H4 (cell line): ENCODE measurements at places on chromosomes 7 and 10. TPM values are rescaled to one million over a fixed set of nuclear protein-coding genes. Genes with fewer than 3 reads are reported as not detected.

DNA sequence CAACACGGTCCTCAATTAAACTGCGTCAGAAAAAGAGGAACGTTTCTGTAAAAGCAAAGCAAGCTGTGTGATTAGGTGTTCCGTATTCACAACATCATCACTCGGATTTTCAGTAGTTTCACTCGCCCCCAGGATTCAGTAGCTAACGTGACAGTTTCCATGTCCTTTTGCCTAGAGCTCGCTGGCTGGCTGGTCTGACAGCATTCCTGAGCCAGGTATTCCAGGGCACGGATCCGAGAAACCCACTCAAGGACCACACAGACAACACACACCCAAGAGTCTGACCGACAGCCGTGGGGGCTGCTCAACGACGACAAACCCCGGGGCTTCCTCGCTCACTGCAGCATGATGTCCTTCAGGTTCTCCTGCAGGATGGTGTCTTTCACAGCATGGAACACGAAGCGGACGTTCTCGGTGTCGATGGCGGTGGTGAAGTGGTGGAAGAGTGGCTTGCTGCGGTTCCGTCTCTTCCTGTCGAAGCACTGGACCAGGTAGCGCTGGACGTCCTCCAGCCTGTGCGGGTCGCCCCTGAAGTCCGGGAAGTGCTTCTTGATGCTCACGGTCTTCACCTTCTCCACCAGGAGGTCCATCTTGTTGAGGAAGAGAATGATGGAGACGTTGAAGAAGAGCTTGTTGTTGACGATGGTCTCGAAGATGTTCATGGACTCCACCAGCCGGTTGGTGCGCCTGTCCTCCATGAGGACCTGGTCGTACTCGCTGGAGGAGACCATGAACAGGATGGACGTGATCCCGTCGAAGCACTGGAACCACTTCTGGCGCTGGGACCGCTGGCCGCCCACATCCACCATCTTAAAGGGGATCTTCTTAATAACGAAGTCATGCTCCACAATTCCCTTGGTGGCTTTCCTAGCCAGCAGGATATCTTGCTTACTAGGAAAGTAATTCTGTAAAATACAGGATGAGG, 43.1 kb downstream of the AMZ1 start:
- no peak for DNase-seq

DNA sequence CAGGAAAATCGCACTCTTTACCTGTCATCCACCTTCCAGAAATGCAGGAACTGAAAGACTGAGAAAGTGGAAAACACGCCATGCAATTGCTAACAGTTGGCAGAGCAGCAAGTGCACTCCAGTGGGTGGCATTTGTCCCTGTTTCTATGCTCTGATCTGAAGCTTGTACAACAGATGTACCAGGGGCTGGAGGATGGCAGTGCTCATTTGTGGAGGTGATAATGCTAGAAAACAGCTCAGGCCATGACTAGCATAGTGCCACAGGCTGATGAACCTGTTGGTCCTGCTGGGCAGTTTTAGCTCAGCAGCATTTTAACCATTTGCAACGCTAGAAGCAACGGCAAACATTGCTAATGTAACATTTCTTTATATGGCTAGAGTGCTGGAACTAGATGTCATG, 199.9 kb upstream of the NRP1 start:
- no peak for DNase-seq

- DNase-seq = no peak
Measured at GRCh38 chr7:129443612-129444011, 9.4 kb downstream of the STRIP2 start.

- DNase-seq = no peak
Measured at GRCh38 chr10:107834706-107835105, 670.2 kb upstream of the SORCS1 start.

DNA sequence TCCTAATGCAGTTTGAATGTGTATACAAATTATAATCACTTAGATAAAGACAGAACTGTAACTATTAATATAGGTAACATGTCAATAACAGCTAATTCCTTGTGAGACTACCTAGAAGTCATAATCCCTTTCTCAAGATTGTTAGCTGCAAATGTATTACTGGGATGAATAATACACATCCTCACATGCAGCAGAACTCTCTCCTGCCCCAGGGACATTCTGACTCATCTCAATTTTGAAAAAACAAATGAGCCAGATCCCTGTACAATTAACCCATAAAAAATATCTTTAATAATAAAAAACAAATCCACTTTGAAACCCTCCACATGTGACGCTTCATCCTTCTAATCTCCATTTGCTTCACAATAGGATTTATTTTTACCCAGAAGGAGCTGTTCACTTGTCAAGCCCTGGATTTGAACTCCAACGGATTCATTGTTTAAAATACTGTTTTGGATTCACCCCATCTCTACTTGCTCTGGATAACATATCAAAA, 428.4 kb upstream of the TEX47 start:
- DNase-seq = no peak

GRCh38 chr10:29529146-29529545, 105.6 kb downstream of the SVIL start:
- DNase-seq = no peak

Gene PNLIPRP3
- not detected in 2 replicates for total RNA-seq

Gene TMEM273
- total RNA-seq = 0.48 and 5.2 TPM in 2 replicates

DNA sequence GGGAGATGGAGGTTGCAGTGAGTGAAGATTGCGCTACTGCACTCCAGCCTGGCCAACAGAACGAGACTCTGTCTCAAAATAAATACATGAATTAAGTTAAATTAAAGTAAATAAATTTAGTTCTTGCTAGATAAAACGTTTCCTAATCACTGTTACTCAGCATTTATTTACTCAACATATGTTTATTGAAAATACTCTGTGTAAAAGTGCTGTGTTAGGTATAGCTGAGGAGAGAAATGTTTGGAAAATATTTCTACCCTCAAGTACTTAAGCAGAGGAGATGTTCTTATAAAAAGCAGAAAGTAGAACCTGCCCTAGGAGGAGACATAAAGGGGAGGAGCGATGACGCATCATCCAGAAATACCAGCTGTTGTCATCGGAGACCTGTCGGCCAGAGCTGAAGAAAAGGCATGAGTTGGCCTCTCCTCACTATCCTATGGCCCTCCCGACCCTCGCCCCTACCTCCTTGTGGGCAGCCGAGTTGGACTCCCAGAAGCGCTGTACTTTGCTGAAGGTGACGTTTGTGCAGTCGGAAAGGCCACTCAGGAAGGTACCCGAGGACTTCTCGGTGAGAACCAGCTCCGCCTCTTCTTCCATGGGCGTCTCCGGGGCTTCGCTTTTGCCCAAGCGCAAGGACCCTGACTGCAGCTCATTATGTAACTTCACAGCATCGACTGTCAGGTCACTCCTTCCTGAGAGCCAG, 1.1 kb downstream of the RRP12 start:
- DNase-seq = peak; percentile 58

GRCh38 chr7:24143547-24143946, 140.4 kb upstream of the NPY start:
- DNase-seq = peak; percentile 55

DNA sequence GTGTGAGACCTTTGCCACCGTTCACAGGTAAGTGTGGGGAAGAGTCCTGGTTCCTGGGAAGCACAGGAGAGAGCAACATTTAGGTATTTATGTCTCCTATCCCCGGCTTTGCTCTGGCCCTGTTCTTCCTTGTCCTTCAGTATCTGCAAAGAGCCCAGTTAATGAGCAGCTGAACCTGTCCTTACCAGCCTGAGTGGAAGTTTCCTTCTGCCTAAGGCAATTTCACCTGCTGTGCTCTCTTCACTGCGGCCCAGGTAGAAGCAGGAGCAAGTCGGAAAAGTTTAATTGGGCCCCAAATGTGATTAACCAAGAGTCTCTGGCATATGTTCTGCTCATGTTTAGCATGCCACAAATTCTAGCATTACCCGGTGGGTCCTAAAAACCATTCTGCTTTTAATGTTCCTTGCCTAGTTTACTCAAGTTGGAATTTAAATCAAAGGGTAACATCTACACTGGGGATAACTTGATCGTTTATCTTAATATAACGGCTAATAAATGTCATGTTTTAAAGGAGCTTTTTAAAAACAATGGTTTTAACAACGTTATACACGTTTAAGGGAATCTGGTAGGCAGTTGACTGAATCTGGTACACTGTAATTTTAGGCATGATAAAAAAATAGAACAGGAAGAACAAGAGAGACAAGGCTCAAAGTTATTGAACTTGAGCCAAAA, 817.1 kb downstream of the TYW1 start:
- no peak for DNase-seq

DNA sequence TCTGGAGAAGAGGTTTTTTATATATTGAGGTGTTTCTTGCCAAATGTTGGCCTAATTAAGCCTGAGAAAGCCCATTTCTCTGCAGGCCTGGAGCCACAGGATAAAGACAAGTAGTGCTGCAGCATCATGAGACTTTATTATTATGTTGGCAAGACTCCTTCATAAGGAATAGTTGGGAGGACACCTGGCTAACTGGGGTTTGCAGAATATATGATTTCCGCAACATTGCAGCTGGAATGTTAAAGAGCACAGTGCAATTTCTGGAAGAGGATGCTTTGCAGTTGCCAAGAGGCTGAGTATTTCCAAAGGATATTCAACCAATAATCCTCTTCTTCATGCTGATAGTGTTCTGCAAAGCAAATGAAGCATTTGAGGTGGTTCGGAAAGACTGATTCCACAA, 1512.8 kb upstream of the LRRTM3 start:
- DNase-seq = no peak

GRCh38 chr7:74429153-74429747, 24.5 kb upstream of the GTF2IRD1 start:
- DNase-seq = peak; percentile 87

- DNase-seq = no peak
Measured at GRCh38 chr7:101174322-101174854, 5.7 kb downstream of the NAT16 start.

DNA sequence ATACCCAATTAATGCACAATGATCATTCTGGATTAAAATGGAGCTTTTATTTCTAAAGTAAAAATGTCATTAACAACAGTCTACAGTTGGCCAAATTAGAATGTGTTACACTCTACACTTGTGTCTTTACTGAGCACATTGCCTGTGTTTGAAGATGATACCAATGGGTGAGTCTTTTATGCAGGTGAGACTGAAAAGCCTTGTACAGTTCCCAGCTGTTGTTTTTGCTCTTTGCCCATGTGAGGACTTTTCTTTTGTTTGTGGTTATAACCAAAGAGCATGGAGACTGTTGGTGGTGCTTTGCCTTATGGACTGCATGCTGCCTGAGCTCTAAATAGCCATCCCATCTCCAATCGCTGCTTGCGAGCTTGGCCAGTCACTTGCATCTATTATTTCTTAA, 264.5 kb downstream of the GATA3 start:
- DNase-seq = no peak

GRCh38 chr7:142880876-142881505, 4.6 kb downstream of the TRPV6 start:
- DNase-seq = no peak

GRCh38 chr10:91103384-91104192, 116.9 kb upstream of the PCGF5 start:
- DNase-seq = no peak

Gene NRP1
- total RNA-seq = 34.9 and 39.6 TPM in 2 replicates

GRCh38 chr10:133237588-133238465, at the start of gene VENTX:
Gene VENTX (plus strand): TSS chr10:133237855. CDS start chr10:133237915, 60 bp downstream.
- no peak for DNase-seq

DNA sequence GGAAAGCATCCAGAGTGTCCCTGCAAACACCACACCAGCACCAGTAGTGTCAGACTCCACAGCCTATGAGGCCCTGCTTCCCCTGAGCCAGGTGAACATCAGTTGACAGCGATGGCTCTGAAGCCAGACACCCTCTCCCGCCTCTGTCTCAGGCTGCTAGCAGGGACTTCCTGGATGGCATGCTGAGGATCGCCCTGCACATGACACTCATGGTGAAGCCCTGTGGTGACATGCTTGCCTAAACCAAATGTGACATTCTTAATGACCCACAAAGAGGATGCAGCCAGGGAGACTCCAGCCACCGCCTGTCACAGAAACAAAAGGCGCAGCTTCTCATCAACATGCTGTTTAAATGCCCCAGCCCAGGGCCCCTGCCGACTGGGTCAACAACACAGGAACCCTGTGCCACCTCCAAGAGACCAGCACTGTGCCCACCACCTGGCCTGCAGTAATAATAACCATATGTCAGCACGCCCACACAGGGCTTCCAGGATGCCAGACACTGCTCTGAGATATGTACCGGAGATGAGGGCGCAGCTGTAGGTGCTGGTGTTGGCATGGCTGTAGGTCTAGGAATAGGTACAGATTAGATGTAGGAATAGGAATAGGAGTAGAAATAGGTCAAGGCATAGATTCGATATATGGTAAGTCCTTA, 81.3 kb downstream of the GRID1 start:
- no peak for DNase-seq

Gene FOXI2
- not detected in 2 replicates for total RNA-seq

Gene ITPRID1
- 0.39 TPM in 1 of 2 replicates, not detected in the other for total RNA-seq

Gene HMX2
- 0.27 TPM in 1 of 2 replicates, not detected in the other for total RNA-seq

Gene TMEM213
- total RNA-seq = not detected in 2 replicates

Gene OPN1SW
- not detected in 2 replicates for total RNA-seq

Gene TUBAL3
- total RNA-seq = 0.25 TPM in 1 of 2 replicates, not detected in the other

- no peak for DNase-seq
Measured at GRCh38 chr7:64574540-64575099, 11.7 kb upstream of the ZNF680 start.

Gene NSUN5
- 19.9 and 34.0 TPM in 2 replicates for total RNA-seq

Gene GRID2IP
- total RNA-seq = not detected in 2 replicates

DNA sequence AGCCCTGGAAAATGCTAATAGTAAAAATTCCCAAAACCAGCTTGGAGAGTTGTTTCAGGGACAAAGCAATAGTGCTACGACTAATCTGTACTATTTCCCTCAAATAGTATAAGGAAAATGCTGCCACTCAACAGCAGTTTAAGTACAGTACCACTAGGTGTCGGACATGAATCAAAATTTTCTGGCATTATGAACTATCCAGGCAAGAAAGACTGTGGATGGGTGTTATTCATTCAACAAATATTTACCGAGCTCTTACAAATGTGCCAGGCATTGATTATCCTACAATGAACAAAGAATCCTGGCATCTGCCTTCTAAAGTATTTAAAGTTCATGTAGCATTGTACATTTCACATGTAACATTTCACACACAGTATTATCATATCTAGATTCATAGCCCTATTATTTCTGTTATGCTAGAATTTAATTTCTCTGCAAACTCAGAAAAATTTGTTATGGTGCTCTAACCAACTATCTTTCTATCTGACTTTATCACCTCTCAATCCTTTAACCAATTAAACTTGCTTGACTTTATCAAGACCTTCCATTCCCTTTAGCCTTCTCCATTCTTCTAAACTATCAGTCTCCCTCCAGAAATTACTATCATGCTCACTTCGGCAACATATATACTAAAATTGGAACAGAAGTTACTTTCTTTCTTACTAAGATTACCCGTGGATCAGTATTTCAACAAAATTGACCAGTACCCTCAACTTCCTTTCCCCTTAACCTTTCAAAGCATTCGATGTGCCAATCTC, 80.6 kb downstream of the ARHGAP21 start:
- peak; percentile 47 for DNase-seq

DNA sequence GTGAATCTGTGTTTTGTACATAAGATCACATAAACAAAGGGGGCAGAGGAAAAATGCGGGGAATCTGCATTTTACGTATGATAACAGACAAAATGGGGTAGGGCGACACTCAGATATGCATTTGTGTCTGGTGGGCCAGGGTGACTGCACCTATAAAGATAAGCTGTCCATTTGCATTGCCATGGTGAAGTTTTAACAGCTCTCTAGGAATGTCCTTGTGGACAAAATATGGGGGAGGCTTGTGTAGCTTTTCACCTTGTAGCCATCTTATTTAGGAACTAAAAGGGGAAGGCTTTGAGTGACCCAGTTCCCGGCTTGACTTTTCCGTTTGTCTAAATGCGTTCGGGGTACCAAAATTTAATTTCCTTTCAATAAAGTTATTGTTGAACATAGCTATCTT, 92.4 kb upstream of the AGBL3 start:
- DNase-seq = no peak
